ENCODE measurements at places on chromosomes 1 and 21. TPM values are rescaled to one million over a fixed set of nuclear protein-coding genes. Genes with fewer than 3 reads are reported as not detected.

CNR2 gene
- polyA plus RNA-seq = 0.06 TPM

TCEA3 gene
- polyA plus RNA-seq = 29.4 TPM

GRCh38 chr1:210978316-210978973, 155.5 kb downstream of the KCNH1 start:
- no peak for DNase-seq

- no peak for DNase-seq
Observed at GRCh38 chr1:45612941-45613579, 10.8 kb downstream of the CCDC17 start.

DNA sequence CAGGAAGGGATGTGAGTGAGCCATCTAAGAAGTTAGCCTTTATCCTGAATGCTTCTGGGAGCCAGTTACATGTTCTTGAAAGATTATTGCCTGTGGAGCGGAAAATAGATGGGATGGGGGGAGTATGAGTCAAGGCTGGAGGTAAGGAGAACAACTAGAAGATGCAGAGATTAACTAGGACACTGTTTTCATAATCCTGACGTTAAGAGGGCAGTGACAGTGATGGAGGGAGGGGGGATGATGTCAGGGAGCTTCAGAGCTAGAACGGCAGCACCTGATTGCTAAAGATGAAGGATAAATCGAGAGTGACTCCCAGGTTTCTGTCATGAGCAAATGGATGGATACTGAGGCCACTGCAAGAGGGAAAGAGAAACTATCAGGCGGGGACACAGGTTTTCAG, 10.0 kb upstream of the RCSD1 start:
- DNase-seq = no peak

GRCh38 chr1:21265644-21266043, 24.6 kb downstream of the ECE1 start:
- DNase-seq = no peak

GRCh38 chr1:157915859-157916258, 74.3 kb upstream of the CD5L start:
- no peak for DNase-seq
